ENCODE measurements at places on chromosomes 2 and 18. TPM values are rescaled to one million over a fixed set of nuclear protein-coding genes. Genes with fewer than 3 reads are reported as not detected.

The NOSTRIN gene
- total RNA-seq: 64.3 TPM

- no peak for DNase-seq
These were observed 50.1 kb upstream of the MYCN start for GRCh38 chr2:15890124-15890754.

The SLC38A11 gene
- 1.6 TPM for total RNA-seq

- no peak for DNase-seq
These were observed 239.2 kb upstream of the CWC22 start for GRCh38 chr2:180246268-180246667.

DNA sequence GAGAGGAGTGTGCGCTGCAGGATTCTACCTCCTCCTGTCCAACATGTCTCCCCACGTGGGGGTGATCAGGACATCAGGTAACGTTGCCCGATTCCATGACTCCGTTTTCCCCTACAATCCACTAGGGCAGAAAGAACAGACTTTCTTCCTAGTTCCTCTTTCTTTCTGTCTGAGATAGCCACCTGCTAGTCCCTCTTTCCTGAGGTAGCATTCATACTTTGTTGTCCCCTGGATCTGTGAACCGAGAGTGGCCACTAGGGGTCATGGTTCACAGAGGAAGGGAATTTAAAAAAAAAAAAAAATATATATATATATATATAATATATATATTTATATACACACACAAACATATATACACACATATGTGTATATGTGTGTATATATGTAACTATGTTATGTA is 210.0 kb upstream of the ZNF521 start:
- no peak for DNase-seq

- no peak for DNase-seq
These were observed 184.0 kb downstream of the CELF4 start for GRCh38 chr18:37381554-37381953.

The KLHL14 gene
- total RNA-seq: not detected

DNA sequence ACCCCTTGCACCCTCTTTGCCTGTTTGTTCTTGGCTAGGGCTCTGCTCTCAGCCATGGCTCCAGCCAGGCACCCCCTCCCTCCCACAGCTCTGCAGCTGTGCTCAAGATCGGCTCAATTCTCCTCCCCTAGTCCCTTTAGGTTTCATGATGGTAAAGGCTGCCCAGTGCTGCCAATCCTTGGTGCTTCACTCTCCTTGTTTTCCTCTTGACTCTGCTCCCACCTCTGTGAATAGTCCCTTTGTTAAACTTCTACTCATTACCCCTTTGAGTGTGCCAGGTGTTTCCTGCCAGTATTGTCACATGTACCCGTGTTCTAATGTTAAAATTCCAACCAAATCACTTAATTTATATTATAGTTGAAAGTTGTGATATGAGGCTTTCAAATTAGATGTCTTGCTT is 101.0 kb upstream of the CERS6 start:
- peak; percentile 25 for DNase-seq

The GLI2 gene
- total RNA-seq: 1.3 TPM

Data from body of pancreas (tissue), 4 donors.